ENCODE measurements at places on chromosomes 5 and 9.

DNA sequence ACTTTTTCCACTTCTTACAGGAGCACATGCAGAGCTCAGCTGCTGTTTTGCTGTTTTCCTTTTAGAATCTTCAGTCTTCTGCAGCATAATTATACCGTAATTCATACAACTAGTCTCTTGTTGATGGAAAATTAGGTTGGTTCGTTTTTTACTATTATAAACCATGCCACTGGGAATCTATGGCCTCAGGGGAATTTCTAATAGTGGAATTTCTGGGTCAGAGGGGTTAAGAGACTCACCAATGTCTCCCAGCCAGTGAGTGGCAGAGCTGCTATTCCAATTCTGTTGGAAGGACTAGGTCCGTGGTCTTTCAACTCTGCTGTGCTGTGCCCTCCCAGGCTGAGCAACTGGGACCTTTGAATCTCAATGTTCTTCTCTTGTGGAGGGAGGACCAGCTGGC lies 282.5 kb downstream of the ZSWIM6 start:
- DNase-seq: no peak

- DNase-seq: no peak
These were observed 699 bp downstream of the AKNA start for GRCh38 chr9:114386886-114387679.

GRCh38 chr5:72324189-72324825 lies 4.1 kb downstream of the PTCD2 start:
- no peak for DNase-seq

DNA sequence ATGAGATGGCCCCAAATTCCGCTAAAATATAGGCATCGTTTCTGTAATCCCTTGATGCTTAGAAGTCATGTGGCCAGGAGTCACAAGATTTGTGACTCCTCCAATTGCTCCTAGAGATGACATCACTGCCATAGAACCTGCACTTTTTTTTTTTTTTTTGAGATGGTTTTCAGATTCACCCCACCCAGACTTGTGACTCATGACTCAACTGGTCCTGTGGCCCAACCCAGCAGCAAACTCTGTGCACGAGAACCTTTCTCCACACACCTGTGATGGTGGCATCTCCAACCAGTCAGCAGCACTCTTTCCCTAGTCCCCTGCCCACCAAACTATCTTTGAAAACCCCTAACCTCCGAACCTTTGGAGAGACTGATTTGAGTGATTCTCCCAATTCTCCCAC lies 414.0 kb downstream of the MED10 start:
- no peak for DNase-seq

- peak; percentile 41 for DNase-seq
These were observed 20.8 kb downstream of the ENHO start for GRCh38 chr9:34501889-34502425.

- DNase-seq: peak; percentile 58
These were observed 138.9 kb downstream of the RGS3 start for GRCh38 chr9:113602126-113603047.

DNA sequence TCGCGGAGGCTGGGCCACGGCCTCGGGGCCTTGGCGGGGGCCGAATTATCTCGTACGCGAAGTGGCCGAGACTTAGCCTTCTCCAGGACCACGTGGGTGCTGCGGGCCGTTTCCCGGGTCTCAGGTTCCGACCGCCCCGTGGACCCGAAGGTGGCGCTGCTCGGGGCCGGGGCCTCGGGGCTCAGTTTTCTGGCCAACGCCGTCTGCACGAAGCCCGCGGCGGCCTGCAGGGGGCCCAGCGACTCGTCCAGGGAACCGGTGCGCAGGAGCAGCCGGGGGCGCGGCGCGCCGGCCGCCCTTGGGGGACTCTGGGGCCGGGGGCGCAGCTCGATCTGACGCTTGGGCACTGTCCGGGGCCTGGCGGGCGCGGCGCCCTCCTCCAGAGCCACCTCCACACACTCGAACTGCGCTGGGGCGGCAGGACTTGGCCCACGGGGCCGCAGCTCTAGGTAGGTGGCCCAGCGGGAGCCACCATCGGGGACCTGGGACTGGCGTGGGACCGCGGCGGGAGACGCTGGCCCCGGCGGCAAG lies 716 bp downstream of the PROB1 start:
- no peak for DNase-seq

DNA sequence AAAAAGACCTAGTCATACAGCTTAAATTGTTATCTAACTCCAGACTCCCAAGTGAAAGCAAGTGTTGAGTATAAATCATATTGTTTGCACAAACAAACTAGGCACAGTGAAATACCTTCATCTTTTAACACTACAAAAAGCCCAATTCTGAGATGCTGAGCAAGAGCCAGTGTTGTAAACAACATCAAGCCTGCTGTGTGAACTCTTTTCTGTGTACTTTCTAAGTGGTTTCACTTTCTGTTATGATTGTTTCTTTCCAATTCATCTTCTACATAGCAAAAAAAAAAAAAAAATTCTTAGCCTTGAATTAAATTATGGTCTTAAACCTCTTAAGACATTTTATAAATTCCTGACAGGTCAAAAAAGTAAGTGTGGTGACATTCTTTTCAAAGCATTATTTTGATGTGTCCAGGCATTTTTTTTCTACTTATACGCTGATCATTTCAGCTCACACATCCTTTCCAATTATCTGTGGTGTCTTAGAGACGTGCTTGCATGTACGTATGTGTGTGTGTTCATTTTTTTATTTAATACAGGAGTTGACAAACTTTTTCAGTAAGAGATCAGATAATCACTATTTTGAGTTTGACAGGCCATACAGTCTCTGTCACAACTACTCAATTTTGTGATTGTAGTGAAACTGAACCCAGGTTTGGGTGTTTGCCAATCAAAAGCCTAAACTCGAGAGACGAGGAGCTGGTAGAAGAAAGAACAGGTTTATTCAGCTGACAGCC lies 556.1 kb downstream of the CDH9 start:
- no peak for DNase-seq

DNA sequence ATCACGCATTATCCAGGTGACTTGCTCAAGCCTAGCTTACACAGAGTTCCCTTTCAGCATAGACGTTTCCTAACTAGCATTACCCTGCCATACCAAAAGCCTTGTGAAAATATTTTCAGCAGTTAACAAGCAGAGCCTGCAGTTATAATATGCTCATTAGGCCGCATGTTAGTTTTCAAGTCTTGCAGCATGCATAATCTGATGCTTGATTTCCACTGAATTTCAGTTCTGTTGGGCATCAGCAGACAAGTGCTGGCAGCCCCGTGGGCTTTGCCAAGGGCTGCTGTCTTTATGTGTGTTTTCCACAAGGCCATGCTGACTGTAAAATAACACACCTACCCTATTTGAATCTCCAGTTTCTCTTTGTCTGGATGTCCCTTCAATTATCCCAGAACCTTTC lies 491.0 kb upstream of the WWC1 start:
- DNase-seq: no peak

GRCh38 chr9:94900222-94901018 lies 173.9 kb downstream of the AOPEP start:
- DNase-seq: no peak

DNA sequence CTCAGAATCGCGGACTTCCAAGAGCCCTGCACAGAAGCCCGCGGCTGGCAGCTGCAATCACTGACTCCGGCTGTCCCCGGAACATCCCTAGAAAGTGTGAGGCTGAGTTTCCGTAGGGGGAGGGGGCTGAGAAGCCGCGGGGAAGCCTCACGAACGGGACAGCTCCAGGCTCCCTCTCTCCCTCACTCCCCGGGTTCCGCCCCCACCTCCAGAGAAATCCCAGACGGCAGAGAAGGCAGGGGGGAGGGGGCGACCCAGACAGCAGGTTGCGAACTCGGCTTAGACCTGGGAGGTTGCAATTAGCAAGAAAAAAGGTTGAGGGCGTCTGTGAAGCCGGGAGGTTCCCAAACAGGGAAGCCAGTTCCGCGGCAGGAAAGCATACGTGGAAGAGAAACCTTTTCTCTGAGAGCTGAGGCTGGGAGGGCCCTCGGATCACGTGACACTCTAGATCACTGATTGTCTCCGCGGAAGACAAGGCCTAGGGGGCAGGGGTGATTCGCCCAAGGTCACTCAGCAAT lies 73.8 kb upstream of the CPLX2 start:
- peak; percentile 81 for DNase-seq

GRCh38 chr5:153797484-153797883 lies 241.2 kb downstream of the FAM114A2 start:
- DNase-seq: no peak

GRCh38 chr9:98323051-98323830 lies 67.8 kb upstream of the TBC1D2 start:
- peak; percentile 24 for DNase-seq

- no peak for DNase-seq
These were observed 518.9 kb downstream of the CTNND2 start for GRCh38 chr5:11385251-11385900.

DNA sequence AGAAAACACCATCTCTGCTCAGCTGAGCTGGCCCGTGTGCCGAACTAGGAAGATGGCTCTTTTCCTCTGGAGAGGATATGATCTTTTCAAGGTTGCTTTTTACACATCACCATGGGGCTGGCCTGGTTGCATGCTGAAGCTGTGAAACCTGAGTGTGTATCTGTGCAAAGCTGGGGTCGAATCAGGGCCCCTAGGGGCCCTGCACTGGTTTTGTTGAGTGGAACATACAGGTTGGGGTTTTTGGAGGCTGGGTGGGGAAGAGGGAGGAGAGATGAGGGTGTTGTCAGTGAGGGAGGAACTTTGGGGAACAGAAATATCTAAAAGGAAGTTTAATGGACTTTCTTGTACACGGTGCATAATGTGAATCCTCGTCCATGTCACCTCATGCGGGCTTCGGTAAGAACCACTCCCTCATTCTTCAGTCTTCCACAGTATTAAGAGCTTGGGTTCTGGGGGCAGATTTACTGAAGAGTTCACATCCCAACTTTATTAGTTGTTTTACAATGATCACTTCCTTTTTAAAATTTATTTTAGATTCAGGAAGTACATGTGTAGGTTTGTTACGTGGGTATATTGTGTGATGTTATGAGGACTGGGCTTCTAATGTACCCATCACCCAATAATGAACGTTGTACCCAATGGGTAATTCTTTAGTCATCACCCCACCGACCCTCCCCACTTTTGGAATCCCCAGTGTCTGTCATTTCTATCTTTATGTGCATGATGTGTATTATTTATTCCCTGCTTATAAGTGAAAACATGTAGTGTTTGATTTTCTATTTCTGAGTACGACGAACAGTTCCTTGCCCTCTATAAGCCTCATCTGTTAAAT lies 238.2 kb downstream of the NR3C1 start:
- no peak for DNase-seq

GRCh38 chr5:151721812-151722391 lies 35.2 kb upstream of the SPARC start:
- DNase-seq: no peak

GRCh38 chr5:175380701-175381100 lies 63.3 kb downstream of the DRD1 start:
- DNase-seq: no peak

GRCh38 chr9:116342061-116342460 lies 188.5 kb downstream of the PAPPA start:
- DNase-seq: no peak

- DNase-seq: peak; percentile 14
These were observed 583.5 kb downstream of the ZNF608 start for GRCh38 chr5:124162767-124163532.

- no peak for DNase-seq
These were observed 93.6 kb upstream of the OTULINL start for GRCh38 chr5:14487897-14488570.

- DNase-seq: peak; percentile 26
These were observed 37.6 kb upstream of the SLCO6A1 start for GRCh38 chr5:102536323-102536928.

DNA sequence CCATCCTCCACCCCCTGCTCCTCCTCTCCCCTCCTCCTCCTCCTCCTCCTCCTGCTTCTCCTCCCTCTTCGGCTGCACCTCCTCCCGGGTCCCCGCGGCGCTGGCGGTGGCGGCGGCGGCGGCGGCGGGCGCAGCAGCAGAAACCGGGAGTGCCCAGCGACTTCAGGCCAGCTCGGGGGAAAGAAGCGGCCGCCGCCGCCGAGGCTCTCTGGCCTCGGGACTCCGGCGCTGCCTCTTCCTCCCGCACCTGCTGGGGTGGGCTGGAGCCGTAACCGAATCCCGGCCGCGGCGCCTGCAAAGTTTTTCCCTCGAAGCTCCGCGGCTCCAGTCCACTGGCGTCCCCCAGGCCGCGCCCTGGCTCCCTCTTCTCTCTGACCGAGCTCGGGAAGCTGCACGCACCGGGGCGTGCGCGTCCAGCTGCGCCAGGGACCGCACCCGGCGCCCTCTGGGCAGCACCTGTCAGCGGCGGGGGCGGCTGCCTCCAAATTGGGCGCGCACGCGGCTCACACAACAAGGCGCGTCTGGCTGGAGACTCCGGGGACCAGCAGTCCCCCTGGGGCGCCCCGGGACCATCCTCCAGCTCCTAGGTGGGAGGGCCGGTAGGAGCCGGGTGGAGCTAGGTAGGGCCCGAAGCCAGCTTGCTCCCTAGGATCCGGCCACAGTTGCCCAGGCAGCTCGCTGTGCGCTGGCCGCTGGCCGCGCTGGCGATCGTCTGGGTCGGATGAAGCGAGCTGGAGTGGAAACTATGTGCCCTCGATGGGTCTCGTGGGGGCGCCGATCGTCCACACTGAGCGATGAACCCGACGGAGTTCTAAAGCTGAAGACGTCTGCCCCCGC lies at the start of gene MCTP1:
MCTP1 (minus strand) TSS at position 523 of the 837 bp plus-strand sequence.
- peak; percentile 62 for DNase-seq

- no peak for DNase-seq
These were observed 171.0 kb downstream of the TRIO start for GRCh38 chr5:14313986-14314690.

- no peak for DNase-seq
These were observed 178.5 kb downstream of the C9orf152 start for GRCh38 chr9:110029429-110029955.

- DNase-seq: no peak
These were observed 208.0 kb upstream of the ARRDC3 start for GRCh38 chr5:91591076-91591475.

- DNase-seq: no peak
These were observed 6.8 kb upstream of the FCHSD1 start for GRCh38 chr5:141657937-141658545.

DNA sequence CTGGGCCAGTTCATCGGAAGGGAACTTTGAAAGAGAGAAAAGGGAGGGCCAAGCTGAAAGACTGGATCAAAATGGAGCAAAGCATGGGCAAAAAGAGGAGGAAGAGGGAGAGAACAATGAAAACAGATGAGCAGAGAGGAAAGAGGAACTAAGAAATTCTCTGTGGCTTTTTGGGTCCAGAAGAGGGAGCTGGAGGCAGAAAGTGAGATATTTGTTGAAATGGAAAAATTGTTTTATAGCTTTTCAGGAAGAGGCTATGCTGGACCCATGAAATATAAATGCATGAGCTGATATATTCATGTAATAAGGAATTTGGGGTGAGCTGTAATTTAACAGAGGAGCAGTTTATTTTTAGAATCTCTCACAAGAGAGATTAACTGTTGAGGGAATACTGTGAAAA lies 457.3 kb downstream of the DMAC1 start:
- DNase-seq: peak; percentile 1

- no peak for DNase-seq
These were observed 6.7 kb upstream of the OR1N2 start for GRCh38 chr9:122546196-122546595.

- peak; percentile 14 for DNase-seq
These were observed at the start of gene RANBP3L for GRCh38 chr5:36301858-36302603. Gene RANBP3L, minus strand, starts transcription at chr5:36301902. Its CDS starts 486 bp downstream, at chr5:36301416.

DNA sequence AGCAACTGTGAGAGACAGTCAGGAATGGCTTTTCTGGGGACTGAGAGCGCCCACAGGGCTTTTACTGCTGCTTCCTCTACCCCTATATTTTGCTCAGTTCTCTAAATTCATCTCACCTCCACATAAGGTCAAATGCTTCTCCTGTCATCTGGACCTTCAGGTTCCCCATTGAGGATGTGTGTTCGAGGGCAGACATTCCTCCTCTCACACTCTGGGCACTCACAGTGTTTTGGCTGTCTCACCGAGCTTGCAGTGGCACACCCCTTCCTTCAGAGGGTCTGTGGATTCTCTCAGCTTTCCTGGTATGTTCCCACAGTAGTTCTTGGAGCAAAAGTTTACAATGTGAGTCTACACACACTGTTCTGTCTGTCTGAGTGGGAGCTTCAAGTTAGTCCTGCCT lies 127.8 kb upstream of the GLRA1 start:
- no peak for DNase-seq
